Activated naive CD8-positive, alpha-beta T cell treated with anti-CD3 and anti-CD28 coated beads, Interleukin-2, amount 10 ng/mL, durations not matched to agents 7 days and 5 days (primary cell): ENCODE measurements at places on chromosomes 5 and 9. TPM values are rescaled to one million over a fixed set of nuclear protein-coding genes. Genes with fewer than 3 reads are reported as not detected.
A peak's percentile ranks its signal among the peaks of the same experiment; 100 is the strongest.

The PRUNE2 gene
- 0.57 TPM for total RNA-seq

GRCh38 chr5:139481580-139482049 is 943 bp downstream of the STING1 start:
- no peak for DNase-seq

The PHF19 gene
- total RNA-seq = 248 TPM

DNA sequence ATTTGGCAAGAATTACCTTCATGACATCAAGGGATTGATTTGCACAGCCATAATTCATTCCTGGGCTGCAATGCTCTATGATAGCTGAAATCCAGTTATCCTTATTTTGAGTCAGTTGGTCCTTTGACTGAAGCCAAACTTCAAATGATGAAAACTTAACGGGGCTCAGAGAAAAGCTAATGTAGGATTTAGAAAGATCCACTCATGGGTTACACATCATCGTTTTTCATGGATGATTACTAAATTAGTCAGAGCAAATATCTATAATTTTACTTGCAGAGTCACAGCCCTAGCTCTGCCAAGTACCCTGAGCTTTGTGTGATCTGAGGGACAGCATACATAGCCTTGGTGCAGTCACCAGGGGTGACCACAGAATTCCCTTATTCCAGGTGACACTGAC is 27.3 kb upstream of the MUSK start:
- DNase-seq = no peak

DNA sequence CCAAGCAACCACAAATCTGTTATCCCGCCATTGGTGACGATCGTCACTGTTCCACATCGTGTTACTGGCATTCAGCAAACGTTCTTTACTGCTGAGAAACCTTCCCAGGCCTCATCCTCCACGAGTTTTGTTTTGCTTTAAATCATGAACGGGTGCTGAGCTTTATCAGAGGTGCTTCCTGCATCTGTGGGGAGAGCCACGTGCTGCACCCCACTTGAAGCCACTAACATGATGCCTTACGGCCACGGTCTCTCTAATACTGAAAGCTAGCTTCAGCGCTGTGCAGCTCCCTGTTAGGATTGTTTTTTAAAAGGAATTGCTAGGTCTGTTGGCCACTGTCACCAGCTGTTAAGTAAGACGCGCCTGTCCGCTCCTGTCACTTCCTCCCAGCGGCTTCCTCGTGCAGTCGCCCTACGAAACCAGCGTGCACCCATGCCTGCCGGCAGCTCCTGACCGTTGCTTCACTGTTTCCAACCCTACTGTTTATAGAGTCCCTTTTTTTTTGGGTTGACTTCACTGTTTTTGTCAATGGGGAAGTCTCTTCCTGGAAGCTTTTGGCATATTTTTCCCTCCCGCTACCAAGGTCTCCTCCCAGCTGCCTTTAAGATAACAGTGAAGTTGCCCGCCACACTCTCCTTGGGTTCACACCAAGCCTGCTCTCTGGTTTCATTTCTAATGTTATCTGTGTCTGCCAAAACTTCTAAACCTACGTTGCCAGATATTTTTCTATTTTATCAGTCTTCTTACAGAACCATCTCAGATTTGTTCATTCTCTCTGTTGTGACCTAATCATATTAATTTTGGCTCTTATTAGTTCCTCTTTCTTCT is 20.3 kb downstream of the LPCAT1 start:
- DNase-seq = no peak

GRCh38 chr5:99949969-99950524 is 585.1 kb upstream of the FAM174A start:
- DNase-seq = no peak

DNA sequence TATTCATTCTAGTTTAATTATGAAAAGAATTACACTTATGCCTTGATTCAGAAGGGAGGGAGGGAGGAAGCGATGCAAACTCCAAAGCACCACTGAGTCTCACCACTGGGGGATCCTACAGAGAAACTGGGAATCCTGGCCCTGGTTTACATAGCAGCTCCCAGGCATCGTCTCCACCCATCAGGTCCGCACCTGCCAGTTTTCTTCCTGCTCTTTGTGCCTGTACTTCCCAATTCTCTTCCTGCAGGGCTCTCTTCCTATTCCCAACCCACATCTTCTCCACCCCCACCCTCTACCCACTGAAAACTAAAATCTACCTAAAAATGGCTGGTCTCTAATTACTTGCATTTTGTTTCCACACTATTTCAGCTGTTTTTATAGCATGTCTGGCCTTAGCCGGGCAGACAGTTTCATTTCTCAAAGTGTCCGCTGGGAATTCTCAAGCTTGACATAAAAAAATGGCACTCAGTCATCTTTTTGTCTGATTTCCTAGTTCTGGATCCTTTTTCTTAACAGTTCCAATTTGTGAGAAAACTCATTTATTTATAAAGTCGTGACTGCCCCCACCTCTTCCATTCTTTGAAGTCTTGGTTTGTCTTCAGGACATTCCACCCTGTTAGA is 1.6 kb upstream of the TNIP1 start:
- no peak for DNase-seq

DNA sequence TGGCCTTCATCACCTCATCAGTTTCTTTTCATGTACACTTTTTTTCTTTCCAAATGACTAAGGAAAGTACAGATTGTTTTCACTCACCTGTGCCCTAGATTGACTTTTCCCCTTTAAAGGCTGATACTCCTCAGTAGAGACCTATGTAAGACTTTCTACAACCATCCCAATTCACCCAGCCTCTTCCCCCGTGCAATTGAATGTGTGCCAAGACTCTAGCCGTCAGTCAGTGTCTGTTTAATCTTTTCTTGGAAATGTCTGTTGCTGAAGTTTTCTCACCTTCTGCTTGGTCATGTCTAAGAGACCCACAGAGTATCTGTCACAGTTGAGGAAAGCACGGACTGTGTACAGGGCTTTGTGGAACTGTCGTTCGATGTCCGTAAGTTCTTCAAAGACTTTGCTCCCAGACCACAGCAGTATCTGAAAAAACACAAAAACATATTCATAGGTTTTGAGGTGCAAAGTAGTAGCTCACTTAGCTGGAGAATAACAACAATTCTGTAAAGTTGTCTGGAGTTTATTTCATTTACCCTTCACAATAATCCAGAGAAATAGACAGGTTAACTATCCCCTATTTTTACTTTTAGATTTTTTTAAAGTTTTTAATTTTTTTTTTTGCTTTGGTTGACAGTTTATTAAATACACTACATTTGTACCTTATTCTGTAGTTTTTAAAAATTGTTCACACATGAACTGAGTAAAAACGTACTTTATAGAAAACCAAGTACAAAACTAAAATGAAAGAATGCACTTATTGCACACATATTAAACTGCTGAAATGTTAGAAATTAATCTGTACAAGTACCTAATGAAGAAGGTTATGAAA is 13.6 kb downstream of the PDE6A start:
- DNase-seq = no peak

The SHC3 gene
- not detected for total RNA-seq

DNA sequence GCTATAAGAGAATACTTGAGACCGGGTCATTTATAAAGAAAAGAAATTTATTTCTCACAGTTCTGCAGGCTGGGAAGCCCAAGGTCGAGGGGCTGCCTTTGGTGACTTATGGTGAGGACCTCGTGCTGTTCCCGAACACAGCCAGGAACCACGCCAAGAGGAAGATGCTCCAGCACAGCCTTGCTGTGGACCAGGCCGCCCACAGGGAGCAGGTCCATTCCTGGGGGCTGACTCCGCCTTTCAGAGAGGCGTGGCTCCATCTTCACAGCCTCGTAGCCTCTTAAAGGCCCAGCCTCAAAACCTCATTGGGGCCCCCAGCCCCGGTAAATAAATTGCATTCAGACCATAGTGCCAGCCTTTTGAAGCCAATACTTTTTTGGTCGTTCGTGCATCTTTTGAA is 93.5 kb upstream of the CACNA1B start:
- DNase-seq = no peak

GRCh38 chr9:91761362-91761761 is 188.7 kb downstream of the ROR2 start:
- DNase-seq = no peak

DNA sequence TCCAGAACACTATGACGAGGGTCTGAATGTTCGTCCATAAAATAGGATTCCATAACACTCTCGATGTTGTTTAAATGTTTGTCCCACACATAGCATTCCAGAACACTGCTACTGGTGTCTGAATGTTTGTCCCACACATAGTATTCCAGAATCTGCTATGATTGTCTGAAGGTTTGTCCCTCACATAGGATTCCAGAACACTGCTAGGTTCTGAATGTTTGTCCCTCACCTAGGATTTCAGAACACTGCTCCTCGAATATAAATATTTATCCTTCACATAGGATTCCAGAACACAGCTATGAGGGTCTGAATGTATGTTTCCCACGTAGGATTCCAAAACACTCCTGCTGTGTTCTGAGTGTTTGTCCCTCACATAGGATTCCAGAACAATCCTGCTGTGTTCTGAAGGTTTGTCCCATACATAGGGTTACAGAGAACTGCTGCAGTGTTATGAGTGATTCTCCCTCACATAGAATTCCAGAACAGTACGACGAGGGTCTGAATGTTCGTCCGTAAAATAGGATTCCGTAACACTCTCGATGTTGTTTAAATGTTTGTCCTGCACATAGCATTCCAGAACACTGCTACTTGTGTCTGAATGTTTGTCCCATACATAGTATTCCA is 215.3 kb downstream of the FOXD4L6 start:
- DNase-seq = no peak

The CAMK4 gene
- 154 TPM for total RNA-seq

DNA sequence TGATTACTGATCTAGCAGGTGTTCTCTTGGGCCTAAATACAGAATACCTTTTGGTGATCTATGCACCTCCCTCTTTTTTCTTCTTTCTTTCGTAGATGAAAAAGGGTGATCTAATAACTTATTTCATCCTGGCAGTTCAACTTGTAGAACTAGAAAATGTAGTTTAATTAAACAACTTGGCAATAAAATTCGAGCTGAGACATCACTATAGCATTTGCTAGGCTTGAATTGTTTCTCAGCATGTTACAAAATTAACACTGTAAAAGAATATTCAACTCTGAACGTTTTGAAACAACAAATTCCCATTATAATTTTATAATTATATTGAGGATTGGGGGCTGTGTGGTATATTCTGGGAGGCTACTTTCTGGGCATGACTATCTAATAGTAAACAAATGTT is 19.5 kb downstream of the SMIM15 start:
- DNase-seq = no peak

DNA sequence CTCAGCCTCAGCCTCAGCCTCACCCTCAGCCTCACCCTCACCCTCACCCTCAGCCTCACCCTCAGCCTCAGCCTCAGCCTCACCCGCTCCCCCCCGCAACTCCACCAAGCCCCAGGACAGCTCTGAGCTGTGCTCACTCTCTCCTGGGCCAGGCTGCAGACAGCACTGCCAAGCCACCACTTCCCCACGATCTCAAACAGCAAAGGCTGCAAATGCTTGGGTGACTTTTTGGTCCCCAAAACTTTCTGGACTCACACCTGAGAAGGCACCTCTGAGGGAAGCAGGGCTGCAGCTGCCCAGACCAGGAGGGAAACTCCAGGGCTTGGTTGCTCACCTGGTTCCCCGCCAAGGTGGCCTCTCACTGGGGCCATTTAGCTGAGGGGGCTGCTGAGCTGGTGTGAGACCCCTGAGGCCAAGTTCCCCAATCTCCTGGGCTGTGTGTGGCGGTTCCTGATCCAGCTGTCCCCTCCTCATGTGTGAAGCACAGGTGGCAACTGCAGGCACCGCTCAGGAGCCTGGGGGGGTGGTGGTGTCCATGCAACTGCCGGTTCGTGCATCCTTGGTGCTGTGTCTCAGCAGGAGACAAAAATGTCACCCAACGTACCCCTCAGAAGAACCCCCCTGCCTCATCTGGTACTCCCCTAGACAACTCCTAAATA is 17.8 kb downstream of the MRPL36 start:
- DNase-seq = peak; percentile 23

DNA sequence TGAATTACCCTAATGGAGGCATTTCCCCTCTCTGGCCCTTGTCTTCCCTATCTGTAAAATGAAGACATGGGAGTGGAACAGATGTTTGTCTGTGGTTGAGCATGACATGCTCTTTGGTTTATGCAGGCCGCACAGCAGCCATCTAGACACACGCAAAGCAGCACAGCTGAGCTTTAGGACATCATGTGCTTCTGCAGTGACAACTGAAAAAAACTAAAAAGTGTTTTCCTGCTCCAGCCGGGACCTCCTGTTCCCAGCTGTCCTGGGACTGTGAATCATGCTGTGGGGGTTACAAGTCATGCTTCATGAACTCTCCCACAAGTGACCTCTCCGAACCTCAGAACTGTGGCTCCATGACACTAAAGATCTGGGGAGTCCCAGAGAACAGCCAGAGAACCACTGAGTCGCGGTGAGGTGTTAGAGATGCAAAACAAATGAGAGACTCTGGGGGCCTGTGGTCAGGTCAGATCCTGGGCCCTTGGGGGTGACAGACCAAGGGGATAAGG is 1.7 kb downstream of the SMIM3 start:
- DNase-seq = no peak

GRCh38 chr5:170388818-170389549 is at the start of gene KCNMB1:
KCNMB1 (minus strand) TSS chr5:170389367; CDS start chr5:170385447, 3,920 bp downstream.
- DNase-seq = no peak

The MAMDC4 gene
- 16.6 TPM for total RNA-seq

DNA sequence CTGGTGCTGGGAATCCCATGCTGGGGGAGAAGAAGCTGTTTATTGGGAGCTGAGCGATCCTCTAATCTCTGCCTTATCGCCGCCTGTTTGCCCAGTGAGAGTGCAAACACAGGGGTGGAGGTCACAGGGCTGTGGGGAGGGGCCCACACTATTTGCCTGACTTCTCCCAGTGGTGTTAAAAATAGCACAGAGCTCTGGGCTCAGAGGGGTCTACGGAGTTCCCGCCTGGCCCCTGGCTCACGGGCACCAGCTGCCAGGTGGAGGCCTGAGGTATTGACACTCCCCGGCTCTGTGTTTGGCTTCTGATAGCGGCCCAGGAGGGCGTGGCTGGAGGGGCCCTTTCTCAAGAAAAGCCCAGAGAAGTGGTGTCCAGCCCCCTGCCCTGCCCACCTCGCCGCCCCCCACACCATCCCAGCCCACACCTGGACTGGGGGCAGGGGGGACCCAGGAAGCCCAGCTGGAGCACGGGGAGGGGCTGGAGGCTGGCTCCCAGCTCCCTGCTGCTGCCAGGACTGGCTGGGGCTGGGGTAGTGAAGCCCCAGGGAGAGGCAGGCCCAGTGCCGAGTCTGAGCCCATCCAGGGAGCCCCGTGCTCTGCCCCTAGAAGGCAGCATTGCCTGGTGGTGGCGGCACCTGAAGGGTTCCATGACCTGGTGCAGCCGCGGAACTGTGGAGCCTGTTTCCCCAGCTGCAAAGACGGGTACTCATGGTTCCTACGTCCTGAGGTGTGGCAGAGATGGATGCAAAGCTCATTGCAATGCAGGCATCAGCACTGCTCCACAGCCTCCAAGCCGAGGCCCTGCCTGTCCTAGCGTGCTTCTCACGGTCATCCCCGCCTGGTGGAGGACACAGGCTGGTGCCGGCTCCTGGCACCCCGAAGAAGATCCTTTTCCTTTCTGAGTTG is 35.7 kb upstream of the EGFL7 start:
- peak; percentile 30 for DNase-seq

The FYB1 gene
- total RNA-seq = 358 TPM

GRCh38 chr5:179769796-179770195 is 24.0 kb upstream of the LTC4S start:
- DNase-seq = no peak

- no peak for DNase-seq
Measured at GRCh38 chr5:139131465-139131864, 66.7 kb downstream of the SIL1 start.

The PCDHGA8 gene
- total RNA-seq = 0.09 TPM
